SW 1271 (cell line): ENCODE measurements at places on chromosomes 16 and 17.

GRCh38 chr17:78314683-78315354 lies 45.1 kb downstream of the SOCS3 start:
- DNase-seq: no peak

DNA sequence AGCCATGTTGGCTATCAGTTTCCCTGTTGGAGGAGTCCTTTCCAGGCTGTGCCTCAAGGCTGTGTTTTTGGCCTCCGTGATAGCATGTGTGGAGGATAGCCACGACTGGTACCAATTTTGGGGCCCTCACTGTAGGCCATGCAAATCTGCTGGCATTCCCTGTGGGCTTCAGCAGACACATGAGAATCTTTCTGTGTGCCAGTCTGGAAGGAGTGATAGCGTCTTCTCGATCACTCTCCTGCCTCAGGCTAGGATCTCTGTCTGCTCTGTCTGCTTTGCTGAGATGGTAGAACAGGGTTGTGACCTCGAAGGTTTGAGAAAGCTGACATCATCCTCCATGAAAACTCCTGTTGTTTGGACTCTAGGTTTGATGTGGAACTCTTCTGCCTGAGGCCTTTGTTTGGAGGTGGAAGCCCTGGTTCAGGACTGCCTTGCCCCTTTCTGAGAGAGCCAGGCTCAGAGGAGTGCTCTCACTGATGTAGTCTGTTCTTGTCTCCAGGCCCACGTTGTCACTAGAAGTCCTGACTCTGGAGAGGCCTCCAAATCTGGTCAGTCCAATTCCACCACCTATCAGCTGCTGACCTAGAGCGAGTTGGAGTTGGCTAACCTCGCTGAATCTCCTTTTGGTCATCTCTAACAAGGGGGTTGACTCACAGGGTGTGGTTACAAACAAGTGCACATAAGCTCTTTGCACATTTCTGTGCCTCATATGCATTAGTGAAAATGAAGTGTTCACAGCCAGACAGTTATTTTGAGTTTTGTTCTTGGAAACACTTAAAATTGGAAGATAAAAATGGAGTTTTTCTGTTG lies 12.1 kb upstream of the EDC4 start:
- peak; percentile 35 for DNase-seq

GRCh38 chr17:74334393-74335039 lies 8.5 kb downstream of the KIF19 start:
- DNase-seq: no peak

DNA sequence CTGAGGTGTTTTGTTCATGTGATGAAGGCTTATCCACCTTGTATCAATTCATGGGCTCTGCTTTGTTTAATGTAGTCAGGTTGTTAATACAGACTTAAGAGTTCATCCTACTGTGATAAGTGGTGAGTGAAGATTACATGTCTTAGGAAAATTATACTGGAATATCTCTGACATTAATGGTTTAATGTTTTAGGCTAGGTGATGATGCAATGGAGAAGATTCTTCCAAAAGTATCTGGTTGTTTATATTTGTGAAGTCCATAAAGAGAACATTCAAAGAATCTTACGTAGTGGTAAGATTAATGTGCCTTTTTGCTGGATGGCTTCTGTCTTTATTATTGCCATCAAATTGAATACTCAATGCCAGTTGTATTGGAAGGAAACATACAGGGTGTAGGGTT lies 236.4 kb downstream of the BCAS3 start:
- no peak for DNase-seq

GRCh38 chr17:45190503-45191255 lies 29.0 kb downstream of the HEXIM2 start:
- DNase-seq: no peak

DNA sequence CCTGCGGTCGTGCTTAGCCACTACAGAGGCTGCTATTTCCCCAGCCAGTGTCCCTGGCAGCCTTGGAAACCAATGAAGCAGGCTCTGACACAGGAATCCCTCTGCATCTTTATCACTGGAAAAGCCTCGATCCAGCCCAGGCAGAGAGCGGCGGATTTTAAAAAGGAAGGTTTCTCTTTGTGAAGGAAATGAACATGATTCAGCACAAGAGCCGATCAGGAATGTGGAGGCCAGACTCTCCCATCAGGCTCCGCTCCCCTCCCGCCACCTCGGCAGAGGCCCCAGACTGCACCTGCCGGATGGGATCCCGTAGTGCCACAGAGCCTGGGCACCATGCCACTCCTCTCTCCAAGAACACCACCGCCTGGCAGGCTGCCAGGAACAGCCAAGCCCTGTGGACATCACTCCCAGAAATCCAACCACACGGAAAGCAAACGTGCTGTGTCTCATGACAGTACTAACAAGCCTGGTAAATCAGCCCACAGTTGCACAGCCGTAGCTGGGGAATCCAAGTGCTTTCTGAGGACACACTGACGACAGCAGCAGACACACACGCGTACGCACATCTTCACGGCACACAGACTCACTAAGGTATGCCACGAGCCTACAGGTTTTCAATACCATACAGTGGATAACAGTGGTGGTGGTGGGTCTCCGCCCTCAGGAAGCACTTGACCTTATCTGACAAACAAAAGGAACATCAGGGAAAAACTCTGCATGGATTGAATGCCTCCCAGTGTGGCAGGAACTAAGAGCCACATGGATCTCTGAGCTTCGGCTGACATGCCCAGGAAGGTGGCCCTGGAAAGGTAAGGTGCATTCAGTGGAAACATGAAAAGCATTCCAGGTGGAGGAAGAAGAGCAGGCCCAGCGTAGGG lies 5.4 kb downstream of the LRRC75A start:
- no peak for DNase-seq

- DNase-seq: no peak
Measured at GRCh38 chr16:12781777-12782176, 21.9 kb downstream of the CPPED1 start.

- DNase-seq: no peak
Measured at GRCh38 chr17:76968707-76969597, 100.7 kb downstream of the MGAT5B start.

DNA sequence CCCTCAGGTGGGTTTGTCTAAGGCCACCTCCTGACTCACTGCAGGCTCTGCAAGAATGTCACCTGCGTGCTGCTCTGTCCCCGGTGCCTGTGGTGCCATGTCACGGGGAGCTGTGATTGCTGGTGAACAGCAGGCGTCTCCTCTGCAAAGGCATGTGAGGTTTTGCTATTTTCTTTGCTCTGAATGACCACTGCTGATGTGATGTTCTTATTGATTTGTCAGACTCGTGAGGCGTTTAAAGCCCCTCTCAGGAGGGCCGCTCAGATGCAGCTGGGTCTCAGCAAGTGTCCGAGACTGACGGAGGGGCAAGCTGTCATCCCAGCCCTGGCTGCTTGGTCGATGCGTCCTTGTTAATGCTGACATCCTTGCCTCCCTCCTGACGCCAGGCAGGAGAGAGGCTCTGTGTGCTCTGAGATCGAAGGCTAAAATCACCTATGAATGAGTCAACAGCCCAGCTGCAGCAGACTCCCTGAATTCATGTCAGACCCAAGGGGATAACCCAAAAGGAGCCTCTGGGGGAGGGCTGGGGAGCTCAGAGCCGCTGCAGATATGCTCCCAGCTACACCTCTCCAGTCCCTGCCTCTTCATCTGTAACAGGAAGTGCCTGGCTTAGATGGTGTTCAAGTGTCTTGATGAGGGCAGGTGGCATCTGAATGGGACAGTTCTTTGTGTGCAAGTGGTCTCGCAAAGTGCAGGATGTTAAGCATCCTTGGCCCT lies 11.8 kb upstream of the PEMT start:
- no peak for DNase-seq

- no peak for DNase-seq
Measured at GRCh38 chr17:64575431-64575830, 68.7 kb downstream of the CEP95 start.

DNA sequence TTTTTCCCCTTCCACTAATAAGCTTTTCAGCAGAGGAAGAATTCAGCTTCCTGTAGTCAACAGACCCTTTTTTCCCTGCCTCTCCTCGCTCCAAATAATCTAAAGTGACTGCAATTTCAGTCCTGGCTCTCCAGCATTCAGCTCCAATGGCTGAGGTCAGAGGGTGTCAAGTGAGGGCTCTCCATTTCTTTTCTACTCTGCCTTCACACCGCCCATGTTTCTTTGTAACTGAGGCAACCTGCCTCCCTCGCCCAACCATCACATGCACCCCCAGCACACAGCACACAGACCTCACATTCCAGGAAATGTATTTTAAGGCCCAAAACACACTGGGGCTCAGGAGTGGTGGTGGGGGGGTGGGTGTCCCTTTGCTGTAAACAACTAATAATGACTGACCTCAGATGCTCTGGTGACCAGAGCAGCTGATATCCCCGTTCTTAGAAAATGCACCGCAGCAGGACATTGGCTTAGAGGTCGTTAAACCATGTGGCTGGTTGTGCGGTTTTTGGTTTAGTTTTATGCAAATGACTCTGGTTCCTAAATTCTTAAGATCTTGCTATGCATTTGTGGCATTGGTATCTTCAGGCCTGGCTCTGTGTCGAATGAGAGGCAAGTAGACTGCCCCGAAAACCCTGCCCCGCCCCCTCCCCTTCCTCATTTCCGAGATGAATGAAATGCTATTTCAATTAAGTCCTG lies 203.6 kb downstream of the ZFHX3 start:
- DNase-seq: no peak

- DNase-seq: no peak
Measured at GRCh38 chr16:78596996-78597422, 497.6 kb downstream of the WWOX start.

DNA sequence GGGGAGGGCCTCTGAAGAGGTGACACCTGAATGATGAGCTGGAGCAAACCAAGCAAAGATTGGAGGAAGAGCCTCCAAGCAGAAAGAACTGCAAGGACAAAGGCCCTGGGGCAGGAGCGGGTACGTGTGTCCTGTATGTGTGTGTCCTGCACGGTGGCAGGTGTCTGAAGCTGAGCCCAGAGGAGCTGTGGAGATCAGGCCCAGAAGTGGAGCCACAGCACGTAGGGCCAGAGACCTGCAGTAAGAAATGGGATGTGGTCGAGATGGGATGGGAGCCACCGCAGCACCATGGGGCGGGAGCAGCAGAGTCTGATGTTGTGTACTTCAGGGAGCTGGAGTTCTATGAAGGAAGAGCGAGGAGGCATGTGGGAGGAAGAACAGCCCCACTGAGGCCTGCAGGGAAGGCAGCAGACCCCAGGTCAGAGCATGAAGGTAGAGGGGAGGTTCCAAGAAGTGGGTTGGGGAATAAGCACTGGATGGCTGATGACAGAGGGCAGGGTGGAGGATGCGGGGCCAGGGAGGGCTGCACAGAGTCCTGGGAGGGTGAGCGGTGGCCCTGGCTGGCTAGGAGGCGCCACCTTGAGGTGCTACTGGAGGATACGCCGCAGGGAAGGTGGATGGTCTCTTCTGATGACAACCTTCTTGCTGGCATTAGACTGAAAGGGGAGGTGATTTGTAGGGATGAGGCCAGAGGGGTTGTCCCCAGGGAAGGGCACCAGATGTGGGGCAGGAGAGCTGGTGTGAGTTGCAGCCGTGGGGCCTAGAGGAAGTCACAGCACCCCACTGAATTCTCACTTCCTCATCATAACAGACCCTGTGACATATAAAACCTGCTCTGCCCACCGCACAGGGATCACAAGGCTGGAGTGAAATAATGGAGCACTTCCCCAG lies 10.6 kb upstream of the CETP start:
- DNase-seq: no peak

DNA sequence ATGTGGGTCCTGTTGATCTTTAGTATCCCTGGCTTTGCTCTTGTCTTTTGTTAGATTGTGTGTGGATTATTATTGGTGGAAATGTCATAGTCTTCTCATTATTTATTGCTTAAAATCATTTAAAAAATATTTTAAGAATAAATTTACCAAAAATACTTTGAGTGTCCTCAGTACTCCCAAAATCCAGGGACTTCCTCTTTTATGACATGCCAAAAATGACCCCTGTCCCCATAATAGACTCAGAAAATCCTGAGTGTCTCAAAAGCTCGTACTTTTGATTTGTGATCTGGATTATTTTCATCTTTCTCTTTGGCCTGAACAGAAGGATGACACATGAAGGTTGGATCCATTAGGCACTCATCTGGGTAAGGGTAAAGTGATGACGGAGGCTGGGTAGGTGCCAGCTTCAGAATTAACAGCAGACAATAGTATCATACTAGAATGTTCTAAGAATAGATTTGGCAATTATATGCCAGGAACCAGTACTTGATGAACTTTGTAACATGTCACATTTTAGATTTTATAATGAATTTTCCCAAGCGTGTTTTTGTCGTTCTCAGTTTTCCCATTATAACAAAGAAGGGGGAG lies 602.2 kb upstream of the CDH8 start:
- DNase-seq: no peak

DNA sequence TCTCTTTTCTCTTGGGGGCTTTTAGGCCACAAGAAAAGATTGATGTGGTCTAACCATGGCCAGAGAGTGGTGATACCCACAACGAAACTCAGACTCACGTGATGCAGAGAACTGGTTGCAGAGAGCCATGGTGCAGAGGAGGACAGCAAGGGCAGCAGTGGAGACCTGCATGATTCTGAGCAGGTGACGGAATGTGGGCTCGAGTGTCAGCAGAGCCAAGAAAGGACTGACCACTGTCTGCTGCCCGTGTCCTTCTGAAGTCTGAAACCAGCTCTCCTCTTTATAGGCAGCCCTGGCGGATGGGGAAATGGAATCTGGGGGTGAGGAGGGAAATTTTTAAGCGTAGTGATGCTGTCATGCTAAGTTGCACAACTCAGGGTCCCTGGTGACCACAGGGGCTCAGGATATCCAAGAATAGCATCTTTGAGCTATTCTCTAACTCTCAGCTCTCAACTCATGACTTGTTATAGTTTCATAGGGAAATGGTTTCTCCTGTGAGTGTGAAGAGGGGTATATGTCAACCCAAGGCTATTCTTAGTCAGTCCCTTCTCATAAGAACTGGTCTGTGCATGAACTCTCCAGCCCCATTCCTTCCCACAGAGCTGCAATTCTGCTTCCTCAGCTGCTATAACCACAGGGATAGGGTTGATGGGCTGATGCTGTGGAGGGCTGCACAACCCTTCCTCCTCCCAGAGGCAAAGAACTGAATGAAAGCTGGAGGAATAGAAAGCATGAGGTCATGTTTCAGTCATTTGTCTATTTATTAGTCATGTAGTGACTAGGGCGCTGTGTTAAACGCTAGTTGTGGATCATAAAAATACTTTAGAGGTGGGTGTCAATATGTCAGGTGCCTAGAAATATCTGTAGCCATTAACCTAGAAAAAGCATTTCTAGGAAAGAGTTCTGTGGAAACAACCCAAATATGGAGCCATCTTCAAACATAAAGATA lies at the start of gene CCL3:
TSS of gene CCL3 (minus strand) at position 256 of the 949 bp plus-strand sequence. CDS start at position 171, 85 bp downstream.
- DNase-seq: no peak

DNA sequence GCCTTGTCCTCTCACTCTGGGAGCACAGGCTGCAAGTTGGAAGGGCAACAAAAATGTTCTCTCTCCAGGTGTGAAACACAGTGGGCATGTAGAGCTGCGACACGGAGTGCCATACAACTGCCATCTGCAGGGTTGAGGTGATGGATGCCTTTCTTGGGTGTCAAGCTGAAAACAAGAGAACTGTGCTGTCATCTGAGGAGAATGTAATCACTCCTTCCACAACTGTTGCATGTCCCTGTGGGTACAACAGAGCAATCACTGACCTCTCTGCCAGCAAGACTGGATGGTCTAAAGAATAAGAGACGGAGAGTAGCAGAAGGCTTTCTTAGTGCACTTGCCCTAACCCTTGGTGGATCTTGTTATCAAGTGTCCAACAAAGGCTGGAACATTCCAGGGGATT lies 29.2 kb downstream of the SLFN11 start:
- no peak for DNase-seq
